ENCODE measurements at places on chromosomes 16 and 17.
A peak's percentile ranks its signal among the peaks of the same experiment; 100 is the strongest.

- DNase-seq, result no peak
These were observed 278.8 kb upstream of the C16orf82 start for GRCh38 chr16:26787924-26788323.

DNA sequence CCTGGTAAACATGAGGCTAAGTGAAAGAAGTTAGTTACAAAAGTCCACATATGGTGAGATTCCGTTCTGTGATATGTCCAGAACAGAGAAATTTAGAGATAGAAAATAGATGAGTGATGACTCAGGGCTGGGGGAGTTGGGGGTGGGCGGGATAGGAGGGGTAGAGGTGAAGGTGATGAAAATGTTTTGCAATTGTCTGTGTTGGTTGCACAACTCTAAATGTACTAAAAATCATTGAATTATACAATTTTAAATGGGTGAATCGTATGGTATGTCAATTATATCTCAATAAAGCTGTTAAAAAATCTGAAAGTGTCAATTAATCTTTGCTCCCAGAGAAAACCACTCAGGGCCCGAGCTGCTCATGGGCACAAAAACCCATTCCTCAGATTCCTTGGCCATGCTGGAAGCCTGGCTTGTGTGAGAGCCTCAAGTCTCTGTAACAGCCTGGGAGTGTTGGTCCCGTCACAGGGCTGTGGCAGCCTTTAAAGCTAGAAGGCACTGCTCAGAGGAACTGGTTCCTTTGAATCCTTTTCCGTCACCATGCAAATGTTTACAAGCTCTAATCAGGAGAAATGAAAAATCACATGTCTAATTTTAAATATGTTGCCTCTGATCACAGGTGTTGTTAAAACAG is 225.3 kb downstream of the WWOX start:
- no peak for DNase-seq

DNA sequence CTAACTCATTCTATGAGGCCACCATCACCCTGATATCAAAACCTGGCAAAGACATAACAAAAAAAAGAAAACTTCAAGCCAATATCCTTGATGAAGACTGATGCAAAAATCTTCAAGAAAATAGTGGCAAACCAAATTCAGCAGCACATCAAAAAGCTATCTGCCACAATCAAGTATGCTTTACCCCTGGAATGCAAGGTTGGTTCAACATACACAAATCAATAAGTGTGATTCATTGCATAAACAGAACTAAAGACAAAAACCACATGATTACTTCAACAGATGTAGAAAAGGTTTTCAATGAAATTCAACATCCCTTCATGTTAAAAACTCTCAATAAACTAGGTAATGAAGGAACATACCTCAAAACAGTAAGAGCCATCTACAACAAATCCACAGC is 48.4 kb downstream of the CMC2 start:
- DNase-seq, result no peak

GRCh38 chr17:64635647-64636305 is 26.3 kb downstream of the SMURF2 start:
- no peak for DNase-seq

GRCh38 chr17:35479271-35479670 is 30.7 kb upstream of the SLFN13 start:
- DNase-seq, result no peak

DNA sequence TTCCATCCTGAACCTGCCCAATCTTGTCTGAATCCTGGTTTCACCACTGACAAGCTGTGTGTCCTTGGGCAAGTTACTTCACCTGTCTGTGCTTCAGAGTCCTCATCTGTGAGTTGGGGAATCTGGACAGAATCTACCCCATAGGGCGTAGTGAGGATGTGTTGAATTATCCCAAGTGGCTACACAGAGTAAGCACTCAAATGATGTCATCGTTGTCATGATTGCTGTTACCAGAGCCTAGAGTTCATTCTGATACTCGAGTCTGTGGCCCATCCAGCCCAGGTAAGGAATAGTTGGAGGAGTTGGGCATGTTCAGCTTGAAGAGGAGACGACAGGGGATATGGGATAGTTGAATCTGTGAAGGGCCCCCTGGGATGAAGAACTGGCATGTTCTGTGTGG is 45.9 kb downstream of the MAPT start:
- no peak for DNase-seq

GRCh38 chr16:51453251-51453650 is 302.2 kb upstream of the SALL1 start:
- no peak for DNase-seq

DNA sequence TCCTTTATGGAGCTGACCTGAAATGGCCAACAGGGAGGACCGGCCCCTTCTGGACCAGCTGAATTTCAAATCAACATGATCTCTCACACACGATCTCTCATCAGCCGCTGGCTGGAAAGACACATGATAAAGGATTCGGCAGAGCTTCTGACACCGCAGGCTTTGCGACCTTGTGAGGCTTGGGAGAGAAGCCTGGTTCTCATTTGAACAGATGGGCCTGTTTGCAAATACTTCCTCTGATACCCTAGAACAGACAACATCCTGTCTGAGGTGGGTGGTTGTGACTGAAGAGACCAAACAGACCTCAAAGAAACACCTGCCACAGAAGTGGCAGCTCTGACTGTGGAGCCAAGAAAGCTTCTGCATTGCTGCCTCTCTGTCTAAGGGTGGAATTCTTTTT is 77.9 kb upstream of the SDK2 start:
- no peak for DNase-seq

DNA sequence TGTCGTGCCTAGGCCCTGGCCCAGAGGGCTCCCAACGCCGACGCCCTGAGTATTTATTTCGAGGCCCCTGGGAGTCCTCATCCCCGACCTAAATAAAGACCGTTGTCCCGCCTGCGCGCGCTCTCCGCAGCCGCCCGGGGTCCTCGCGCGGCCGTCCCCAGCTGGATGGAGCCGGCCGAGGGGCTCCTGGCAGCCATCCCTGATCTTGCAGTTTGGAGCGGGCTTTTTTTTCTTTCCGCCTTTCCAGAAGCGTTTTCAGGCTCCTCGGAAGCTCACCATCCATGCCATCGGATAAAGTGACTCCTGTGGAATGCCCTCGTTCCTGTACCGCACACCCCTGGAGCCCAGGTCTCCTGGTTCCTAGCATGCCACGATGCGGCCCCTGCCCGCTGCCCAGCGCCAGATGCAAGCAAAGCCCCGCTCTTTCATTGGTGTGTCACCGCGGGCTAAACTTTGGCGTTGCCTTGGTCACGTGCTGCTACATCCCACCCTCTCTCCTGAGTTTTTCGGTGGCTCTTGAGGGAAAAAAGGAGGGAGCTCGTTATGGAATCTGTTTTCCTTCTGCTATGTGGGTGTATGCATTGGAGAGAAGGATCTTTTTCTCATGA is 716 bp downstream of the TMEM94 start:
- peak; percentile 29 for DNase-seq

DNA sequence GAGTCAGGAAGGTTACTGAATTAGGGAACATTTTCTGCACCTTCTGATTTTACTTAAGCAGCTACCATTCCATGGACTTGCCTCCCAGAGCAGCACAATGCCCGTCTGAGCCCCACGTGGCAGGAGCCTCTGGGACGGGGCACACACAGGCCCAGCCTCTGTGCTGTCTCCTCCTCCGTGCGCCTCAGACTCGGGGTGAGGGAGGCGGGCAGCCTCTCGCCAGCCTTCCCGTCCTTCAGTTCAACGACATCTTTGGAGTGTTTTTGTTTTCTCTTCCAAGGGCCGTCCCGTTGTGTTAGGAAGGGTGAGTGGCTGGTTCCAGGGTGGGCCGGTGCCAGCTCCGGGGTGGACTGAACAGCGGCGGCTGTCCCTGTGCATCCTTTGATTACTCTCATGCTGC is 31.8 kb downstream of the NDEL1 start:
- no peak for DNase-seq

- no peak for DNase-seq
These were observed 33.5 kb downstream of the SPAG9 start for GRCh38 chr17:51087072-51087757.

GRCh38 chr17:17412326-17412725 is 64.5 kb upstream of the MED9 start:
- DNase-seq, result no peak

GRCh38 chr17:60094754-60095153 is 16.0 kb upstream of the HEATR6 start:
- DNase-seq, result no peak

GRCh38 chr16:10609402-10609774 is 29.0 kb upstream of the EMP2 start:
- DNase-seq, result no peak

DNA sequence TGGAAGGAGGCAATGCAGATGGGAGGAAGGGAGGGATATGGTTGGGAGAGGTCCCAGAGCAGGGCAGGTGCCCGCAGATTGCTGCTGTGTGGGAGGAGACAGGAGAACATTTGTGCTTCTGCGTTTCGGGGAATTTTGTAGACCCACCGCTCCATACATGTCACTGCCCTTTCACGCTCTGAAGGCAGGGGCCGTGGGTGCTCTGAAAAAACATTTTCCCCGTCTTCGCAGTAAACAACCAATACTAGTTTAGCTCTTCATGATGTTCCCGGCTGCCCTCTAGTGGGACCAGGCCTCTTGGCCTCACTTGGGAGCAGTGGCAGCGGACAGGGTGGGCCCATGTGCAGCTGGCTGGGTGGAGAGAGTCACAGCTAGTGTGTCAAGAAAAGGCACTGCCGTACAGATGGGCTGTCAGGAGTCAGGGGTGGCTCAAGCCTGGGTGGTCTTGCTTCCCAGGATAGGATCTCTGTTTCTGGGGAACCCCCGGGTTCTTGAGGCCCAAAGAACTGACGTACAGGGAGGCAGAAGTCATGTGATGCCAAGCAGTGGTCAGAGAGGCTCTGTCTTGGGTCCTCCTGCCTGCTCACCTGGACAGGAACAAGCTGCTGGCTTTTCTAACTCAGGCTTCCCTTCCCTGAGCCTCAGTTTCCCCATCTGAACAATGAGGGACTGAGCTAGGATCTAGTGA is 46.5 kb upstream of the CPNE2 start:
- peak; percentile 43 for DNase-seq

DNA sequence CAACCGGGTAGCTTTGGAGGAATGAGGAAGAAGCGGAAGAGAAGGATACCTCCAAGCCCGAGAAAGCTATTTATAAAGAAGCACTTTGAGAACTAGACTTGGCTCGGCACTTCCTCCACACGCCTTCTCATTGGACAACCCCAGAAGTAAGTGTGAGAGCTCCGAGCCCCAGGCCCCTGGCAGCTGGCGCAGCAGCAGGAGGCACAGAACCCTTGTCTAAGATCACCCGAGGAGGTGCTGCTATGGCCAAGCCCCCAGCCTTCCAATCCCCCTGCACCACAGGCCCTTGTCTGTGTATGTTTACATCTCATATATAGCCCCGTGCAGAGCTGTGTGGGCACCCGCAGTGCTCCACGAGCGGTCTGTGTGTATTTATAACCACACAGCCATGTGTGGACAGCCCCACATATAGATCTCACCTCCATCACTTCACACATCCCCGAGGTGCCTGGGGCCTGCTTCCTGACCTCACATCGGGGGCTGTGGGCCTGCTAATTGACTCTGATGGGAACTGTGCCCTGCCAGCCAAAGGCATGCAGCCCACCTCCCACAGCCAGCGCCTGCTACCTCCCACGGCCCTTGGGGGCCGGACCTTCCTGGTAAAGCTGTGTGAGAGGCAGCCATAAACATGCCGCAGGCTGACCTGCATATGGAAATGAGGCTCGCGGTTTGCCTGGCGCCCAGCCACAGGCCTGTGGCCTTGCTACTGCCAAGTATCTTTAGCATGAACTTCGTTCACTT is 96.1 kb downstream of the C17orf67 start:
- DNase-seq, result no peak

- DNase-seq, result no peak
These were observed 2.2 kb upstream of the DECR2 start for GRCh38 chr16:399340-400019.

- DNase-seq, result no peak
These were observed 14.6 kb downstream of the ADCY9 start for GRCh38 chr16:4101421-4102219.

- no peak for DNase-seq
These were observed 16.6 kb upstream of the TNS4 start for GRCh38 chr17:40517981-40518380.

- no peak for DNase-seq
These were observed 37.7 kb upstream of the TOX3 start for GRCh38 chr16:52584354-52585320.

DNA sequence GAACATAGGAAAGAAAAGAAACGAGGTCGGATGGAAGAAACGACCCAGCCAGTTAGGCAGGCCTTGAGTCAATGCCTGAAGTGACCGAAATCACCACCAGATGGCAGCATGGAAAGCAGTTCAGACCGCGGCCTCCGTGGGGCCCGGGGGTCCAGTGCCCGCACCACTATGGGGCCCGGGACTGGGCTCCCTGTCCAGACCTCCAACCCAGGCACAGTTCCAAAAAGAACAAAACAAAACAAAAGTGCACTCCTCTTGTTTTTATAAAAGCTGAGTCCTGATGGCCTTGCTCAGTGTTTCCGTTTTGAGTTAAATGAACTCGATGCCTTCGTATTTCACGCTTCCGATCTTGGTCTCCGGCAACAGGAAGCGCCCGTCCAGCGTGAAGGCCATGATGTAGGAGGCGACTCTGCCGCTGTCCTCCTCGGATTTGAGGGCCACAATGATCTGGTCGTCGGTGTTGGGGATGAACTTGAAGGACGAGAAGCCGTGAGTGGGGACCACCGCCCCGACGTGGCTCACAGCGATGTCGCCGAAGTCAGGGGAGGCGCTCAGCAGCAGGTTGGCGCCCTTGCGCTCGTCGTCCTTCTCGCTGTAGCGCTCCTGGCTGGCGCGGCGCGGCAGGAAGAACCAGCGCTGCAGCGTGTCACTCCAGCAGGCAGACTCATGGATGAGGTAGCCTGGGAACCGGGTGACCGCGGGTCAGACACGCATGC is 13.7 kb upstream of the LGALS3BP start:
- DNase-seq, result peak; percentile 68

DNA sequence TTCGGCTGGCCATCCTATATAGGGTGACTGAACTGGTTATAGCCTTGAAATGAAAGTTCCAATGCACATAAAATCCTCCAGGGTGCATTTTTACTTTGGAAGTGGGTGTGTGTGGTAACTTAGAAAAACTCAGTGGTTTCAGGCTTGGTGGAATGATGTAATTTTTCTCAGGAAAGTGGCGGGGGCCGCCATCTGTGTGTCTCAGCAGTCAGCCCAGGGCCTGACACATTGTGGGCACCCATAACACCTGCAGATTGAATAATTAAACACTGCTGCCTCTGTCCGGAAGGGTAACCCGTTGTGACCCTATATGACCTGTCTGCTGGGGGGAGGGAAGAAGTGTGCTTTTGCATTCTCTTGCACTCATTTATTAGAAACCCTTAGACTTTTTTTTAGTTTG is 2.2 kb upstream of the PDP2 start:
- peak; percentile 73 for DNase-seq

- peak; percentile 83 for DNase-seq
These were observed at the start of gene GIT1 for GRCh38 chr17:29589524-29590410. TSS of gene GIT1 (minus strand) at chr17:29589648. CDS start at chr17:29589378, 270 bp downstream.

- DNase-seq, result no peak
These were observed 47.2 kb downstream of the YPEL2 start for GRCh38 chr17:59378675-59379074.

- peak; percentile 7 for DNase-seq
These were observed 9.6 kb upstream of the CES1 start for GRCh38 chr16:55842369-55843104.

All from activated naive CD8-positive, alpha-beta T cell treated with anti-CD3 and anti-CD28 coated beads, Interleukin-2, amount 50 U/mL, for 24 hours (primary cell).